GM10248 (cell line): ENCODE measurements at places on chromosomes 2 and 18.

GRCh38 chr2:199136242-199136641, 321.5 kb downstream of the SATB2 start:
- DNase-seq, result no peak

DNA sequence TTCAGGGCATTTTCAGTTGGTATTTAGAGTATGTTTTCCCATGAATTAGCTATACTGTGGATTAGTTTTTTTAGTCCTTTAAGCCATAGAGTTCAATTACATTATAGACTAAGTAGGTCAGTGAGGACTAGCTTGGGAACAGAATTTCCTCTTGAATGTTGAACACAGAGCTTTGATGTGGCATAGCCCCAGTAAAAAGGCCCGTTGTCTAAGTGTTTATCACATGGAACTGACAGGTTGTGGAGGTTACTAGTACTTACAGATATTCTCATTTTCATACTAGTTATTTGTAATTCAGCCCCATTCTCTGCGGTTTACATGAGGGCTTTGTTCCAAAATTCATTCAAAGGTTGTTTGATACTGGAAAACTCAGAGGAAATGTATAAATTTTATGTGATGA, 6.2 kb downstream of the INSIG2 start:
- DNase-seq, result no peak

DNA sequence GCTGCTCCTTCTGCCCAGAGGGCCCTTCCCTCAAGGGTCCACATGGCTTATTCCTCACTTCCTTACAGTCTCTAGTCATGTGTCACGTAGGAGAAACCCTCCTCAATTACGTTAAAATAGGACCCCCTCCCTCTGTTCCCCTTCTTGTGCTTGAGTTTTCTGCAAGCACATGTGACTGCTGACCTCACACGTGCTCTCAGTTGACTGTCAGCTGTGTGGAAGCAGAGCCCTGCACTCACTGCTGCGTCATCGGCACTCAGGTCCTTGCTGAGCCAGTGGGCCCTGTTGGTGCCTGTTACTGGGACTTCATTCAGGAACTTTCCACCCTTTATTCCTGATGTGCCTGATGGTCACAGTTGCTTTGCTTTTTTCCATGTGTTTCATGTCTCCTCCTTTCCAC, 11.1 kb downstream of the ATG16L1 start:
- DNase-seq, result no peak

DNA sequence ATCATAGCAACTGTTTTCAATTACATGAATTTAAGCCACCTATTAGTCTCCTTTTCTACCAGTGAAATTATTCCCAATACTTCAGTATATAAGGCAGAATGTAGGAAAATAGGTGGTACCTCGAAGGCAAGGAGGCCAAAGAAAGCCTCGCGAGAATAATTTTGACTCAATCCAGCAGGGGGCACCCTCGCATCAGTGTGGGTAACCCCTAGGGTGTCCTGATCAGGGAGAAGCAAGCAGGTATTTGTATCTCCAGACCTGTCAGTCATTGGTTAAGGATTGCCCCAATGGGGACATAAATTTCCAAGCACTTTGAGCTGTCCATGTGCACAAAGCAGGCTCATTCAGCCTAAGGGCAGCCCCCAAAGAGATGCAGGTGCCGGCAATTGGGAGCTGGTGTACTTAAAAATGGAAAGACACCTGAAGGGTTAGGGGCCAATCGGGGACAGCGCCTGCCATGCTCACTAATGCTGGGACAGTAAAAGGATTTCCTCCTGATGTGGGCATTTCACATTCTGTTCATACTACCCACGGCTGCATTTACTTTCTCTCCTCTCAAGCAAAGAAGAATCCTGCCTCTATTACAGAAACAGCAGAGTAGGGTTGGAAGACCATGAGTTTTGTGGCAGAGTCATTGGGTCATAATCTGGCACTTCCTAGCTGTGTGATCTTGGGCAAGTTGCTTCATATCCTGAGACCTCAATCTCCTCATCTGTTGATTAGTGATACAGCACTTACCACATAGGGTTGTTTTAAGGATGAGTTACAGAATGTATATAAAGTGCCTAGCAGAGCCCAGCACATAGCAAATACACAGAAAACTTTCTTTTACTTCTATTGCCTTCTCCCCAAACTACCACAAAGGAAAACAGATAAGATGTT, 136.1 kb downstream of the ICOS start:
- DNase-seq, result peak; percentile 41

DNA sequence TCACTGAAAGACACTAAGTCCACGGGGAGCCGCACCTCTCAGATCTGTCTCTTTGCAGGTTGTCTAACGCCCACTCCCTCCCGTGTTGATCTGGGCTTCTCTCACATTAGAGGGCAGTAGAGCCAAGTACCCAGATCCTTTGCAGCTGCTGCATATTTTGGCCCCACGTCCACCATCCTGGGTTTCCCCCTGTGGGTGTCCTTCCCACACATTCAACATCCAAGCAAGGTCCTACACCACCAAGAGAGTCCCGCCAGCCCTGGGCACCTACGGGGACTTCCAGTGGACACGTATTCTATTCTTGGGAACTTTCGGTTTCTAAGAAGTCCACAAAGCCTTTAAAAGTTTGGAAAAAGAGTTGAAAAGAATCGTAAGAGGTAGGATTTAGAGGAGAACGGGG, 116.6 kb downstream of the ATL2 start:
- peak; percentile 28 for DNase-seq

GRCh38 chr18:22069916-22070315, 99.5 kb upstream of the GATA6 start:
- DNase-seq, result no peak

DNA sequence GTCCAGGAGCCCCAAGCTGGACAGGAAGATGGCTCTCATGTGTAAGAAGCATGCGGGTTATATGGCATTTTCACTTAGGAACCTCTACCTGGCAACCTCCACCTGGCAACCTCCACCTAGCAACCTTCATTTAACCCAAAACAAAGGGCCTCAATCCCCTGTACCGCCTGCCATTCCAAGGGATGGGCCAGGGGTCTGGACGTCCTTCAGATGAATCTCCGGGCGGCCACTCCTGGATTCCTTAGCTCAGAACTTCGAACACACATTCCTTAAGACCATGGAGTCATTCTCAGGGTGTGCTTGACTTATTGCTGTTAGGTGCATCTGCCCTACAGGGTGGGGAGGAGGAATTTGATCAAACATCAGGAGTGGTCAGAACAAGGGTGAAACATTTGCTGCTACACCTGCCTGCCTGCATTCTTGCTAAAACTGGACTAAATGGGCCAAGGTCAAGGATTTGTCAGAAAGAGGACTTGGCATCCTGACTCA, 277.6 kb downstream of the PHLPP1 start:
- no peak for DNase-seq

GRCh38 chr2:63619328-63619727, 30.6 kb downstream of the MDH1 start:
- DNase-seq, result no peak

DNA sequence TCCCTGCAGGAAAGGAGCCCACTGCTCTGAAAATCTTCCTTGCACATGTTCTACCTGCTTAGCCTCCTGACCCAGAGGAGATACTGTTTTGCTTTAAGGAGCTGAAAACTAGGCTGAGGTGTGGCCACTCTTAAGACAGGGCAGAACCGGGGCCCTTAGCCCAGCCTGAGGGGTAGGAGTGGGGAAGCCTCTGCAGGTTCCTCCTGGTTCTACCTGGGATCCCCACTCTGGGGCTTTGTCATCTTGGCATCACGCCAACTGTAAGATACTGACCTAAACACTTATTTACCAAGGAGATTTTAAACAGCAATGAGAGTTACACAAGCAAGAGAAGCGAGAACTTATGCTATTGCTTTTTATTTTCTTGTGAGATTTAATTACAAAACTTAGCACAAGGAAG, 86.9 kb downstream of the KCTD1 start:
- DNase-seq, result no peak

DNA sequence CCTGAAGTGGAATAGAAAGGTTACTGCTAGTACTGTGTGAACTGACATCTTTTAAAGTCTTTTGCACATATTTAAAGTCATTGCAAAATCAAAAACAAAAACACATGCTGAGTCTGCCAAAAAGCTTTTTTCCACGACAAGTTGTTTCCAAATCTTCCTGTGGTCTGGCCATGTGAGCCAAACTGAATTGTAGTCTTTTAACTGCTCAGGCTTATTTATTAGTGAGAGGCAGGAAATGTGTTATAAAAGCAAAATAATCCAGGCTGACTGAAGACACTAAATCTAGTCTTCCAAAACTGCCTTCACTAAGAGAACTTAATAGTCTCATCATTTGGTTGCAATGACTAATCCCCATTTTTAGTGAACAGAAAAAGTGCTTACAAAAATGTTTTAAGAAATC, 2.3 kb downstream of the KRCC1 start:
- DNase-seq, result no peak

GRCh38 chr2:128289439-128289838, 29.2 kb downstream of the HS6ST1 start:
- DNase-seq, result no peak

DNA sequence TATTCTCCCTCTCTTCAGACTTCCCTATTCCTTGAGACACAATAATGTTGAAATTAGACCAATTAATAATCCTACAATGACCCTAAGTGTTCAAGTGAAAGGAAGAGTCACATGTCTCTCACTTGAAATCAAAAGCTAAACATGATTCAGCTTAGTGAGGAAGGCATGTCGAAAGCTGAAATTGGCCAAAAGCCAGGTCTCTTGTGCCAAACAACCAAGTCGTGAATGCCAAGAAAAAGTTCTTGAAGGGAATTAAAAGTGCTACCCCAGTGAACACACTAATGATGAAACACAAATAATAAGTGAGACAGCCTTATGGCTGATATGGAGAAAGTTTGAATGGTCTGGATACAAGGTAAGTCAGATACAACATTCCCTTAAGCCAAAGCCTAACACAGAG, 115.4 kb downstream of the PXDN start:
- no peak for DNase-seq

- no peak for DNase-seq
These were observed 53.2 kb downstream of the CSRNP3 start for GRCh38 chr2:165522719-165523118.

GRCh38 chr2:39506215-39506614, 69.1 kb upstream of the MAP4K3 start:
- DNase-seq, result no peak

GRCh38 chr2:163185160-163185559, 346.6 kb upstream of the KCNH7 start:
- no peak for DNase-seq

GRCh38 chr18:62963507-62963906, 248.2 kb downstream of the PHLPP1 start:
- DNase-seq, result no peak

GRCh38 chr18:57995331-57995730, 48.7 kb upstream of the NEDD4L start:
- no peak for DNase-seq

DNA sequence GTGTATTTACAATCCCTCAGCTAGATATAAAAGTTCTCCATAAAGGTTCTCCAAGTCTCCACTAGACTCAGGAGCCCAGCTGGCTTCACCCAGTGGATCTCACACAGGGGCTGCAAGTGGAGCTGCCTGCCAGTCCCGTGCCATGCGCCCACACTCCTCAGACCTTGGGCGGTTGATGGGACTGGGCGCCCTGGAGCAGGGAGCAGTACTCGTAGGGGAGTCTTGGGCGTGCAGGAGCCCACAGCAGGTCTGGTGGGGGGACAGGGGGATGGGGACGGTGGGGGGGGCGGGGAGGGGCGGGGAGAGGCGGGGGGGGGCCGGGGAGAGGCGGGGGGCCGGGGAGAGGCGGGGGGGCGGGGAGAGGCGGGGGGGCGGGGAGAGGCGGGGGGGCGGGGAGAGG, 54.7 kb upstream of the RND3 start:
- DNase-seq, result no peak

- no peak for DNase-seq
These were observed 113.6 kb downstream of the KCNE4 start for GRCh38 chr2:223165423-223166214.

- no peak for DNase-seq
These were observed 30.9 kb downstream of the XDH start for GRCh38 chr2:31383471-31384153.

GRCh38 chr18:24914171-24914525, 437.8 kb downstream of the ZNF521 start:
- no peak for DNase-seq

DNA sequence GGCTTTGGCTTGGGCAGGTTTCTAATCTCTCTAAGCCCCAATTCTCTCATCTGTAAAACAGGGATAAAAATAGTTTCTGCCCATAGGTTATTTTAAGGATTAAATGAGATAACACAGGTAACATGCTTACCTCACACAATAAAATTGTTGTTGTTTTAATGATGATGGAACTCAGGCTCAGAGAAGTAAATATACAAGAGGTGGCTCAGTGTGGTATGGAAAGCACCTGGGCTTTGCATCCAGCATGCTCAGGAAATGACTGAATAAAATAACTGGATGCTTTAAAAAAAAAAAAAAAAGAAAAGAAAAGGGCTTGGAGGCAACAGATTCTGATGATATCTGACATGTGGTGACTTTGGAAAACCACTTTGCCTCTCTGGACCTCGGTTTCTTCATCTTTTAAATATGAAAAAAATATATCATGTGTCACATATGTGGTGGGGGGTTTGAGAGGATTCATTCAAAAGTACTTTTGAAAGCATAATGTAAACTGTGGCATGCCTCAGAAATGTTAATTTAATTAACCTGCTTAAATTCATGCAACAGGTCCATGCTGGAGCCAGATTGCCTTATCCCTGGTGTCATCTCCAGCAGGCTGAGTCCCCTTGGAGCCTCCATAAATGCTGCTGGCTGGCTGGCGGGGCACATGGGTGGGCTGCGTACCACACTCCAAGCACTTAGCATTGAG, 112.8 kb upstream of the CDC42EP3 start:
- DNase-seq, result no peak

DNA sequence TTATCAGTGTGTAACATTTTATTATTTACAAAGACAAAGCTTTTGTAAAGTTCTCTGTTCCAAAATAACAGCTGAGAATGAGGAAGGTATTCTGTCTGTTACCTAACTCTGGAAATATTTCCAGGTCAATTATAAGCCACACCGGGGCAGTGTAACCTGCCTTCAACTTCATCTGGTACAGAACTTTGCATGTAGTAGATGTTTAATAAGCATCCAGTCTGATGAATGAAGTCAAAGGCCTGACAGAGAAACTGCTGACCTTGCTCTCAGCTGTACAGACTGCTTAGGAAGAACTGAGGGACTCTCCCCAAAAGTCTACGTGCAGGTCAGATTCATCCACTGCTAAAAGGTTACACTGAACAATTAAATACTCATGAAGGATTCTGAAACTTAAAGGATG, 43.3 kb downstream of the WDFY1 start:
- no peak for DNase-seq

GRCh38 chr2:28339516-28340175, 53.0 kb upstream of the FOSL2 start:
- DNase-seq, result no peak

- no peak for DNase-seq
These were observed 23.9 kb downstream of the CTLA4 start for GRCh38 chr2:203891474-203891873.

- DNase-seq, result no peak
These were observed 13.4 kb upstream of the EVA1A start for GRCh38 chr2:75574106-75574505.

DNA sequence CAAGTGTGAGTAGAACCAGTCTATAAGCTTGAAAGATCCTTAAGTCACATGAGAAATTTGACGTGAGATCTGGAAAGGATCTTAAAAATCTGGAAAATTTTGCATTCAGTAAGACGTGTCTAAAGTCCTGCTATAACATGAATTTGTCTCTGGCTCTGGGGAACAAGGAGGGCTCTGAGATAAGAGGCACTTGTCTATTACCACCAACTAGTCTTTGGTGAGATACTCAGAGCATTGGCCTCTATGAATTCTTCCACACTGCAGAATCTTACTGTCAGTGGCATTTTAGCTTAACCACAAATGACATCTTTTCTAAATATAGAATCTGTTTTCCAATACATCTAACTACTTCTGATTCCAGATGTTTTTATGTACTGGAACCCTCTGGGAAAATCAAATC, 1504.5 kb downstream of the DPP10 start:
- DNase-seq, result no peak

GRCh38 chr2:25294573-25295462, 46.9 kb downstream of the DNMT3A start:
- peak; percentile 87 for DNase-seq
